ENCODE measurements at places on chromosomes 7 and 10.

DNA sequence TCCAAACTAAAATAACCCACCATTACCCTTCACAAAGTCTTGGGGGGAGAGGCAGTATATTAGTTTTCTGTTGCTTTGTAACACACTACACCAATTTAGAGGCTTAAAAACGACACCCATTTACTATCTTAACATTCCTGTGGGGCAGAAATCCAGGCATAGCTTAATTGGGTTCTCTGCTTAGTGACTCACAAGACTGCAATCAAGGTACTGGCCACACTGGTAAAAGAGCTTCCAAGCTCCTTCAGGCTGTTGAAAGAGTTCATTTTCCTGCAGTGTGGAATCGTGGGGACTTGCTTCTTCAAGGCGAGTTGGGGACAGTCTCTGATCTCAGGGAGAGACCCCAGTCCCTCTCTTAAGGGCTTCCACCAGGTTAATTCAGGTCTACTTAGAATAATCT, 139.1 kb downstream of the XPNPEP1 start:
- DNase-seq = no peak

DNA sequence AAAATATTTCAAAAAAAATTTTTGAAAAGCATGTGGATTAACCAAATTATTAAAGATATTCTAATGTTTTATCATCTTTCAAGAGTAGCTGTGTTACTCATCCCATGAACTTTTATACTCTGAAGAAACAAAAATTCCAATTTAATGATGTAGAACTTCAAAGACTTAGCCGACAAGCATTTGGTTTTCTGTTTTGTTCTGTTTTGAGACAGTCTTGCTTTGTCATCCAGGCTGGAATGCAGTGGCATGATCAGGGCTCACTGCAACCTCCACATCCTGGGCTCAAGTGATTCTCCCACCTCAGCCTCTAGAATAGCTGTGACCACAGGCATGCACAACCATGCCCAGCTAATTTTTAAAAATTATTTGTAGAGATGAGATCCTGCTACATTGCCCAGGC, 17.8 kb upstream of the LCOR start:
- no peak for DNase-seq

DNA sequence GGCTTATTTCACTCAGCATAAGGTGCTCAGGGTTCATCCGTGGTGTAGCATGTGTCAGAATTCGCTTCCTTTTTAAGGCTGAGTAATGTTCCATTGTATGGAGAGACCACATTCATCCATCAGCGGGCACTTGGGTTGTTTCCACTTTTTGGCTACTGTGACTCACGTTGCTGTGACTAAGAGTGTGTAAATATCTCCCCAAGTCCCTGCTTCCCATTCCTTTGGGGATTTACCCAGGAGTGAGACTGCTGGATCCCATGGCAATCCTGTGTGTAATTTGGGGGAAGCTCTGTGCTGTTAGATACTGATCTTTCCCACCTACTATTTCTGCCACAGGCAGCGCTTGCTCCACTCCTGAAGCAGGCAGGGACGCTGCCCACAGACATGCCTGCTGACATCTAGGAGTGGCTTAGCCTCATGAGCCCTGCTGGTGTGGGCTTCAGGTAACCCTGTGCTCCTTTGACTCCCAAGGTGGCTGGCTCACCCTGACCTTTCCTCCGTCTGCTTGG, 346.0 kb downstream of the FRMD4A start:
- DNase-seq = no peak

- DNase-seq = no peak
Measured at GRCh38 chr10:116836902-116837523, 12.3 kb upstream of the ENO4 start.

DNA sequence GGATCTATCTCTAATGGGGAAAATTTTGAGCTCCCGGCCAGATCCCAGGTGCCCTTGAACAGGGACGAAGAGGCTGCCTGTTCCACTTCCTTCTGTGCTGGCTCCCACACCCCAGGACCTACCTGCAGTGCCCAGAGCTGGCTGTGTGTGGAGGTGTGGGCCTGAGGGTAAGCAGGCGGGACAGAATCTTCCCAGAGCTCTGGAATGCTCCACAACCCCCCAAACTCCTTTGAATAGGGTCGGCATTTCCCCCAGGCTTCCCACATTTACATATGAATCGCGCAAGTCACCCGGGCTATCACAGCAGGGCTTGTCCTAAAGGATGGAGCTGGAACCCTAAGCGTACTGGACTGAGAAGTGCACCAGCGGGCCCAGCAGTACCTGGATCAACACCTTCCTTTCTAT, 95.9 kb downstream of the DNMBP start:
- DNase-seq = no peak

GRCh38 chr7:97503367-97504094, 228.4 kb upstream of the TAC1 start:
- no peak for DNase-seq

- no peak for DNase-seq
Measured at GRCh38 chr10:131271195-131271880, 40.2 kb downstream of the TCERG1L start.

- DNase-seq = no peak
Measured at GRCh38 chr7:77950548-77950947, 152.0 kb downstream of the PHTF2 start.

- DNase-seq = no peak
Measured at GRCh38 chr10:11146402-11147171, 128.9 kb downstream of the CELF2 start.

GRCh38 chr7:3747467-3747866, 446.4 kb downstream of the SDK1 start:
- DNase-seq = no peak

GRCh38 chr10:124829447-124830115, 28.0 kb downstream of the ABRAXAS2 start:
- DNase-seq = no peak

GRCh38 chr10:27513451-27514191, 9.5 kb downstream of the RAB18 start:
- DNase-seq = no peak
